AG04450 (cell line): ENCODE measurements at places on chromosomes 11 and 22.

DNA sequence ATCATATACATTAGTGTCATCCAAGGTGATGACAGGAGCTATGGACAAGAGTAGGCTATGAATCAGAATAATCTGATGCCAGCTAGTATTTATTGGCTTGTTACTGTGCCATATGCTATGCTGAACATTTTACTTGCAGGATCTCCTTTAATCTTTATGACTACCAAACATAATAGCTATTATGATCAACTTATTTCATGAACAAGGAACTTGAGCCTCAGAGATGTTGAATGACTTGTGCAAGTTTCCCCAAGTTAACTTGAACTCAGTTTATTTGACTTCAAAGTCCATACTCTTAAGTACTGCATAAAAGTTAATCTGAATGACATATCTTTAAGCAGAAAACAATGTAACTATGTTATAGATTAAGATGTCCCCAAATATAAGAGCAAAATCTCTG is 178.8 kb upstream of the ARHGAP20 start:
- no peak for DNase-seq

- DNase-seq: no peak
Measured at GRCh38 chr11:65486570-65487466, 12.0 kb upstream of the MALAT1 start.

DNA sequence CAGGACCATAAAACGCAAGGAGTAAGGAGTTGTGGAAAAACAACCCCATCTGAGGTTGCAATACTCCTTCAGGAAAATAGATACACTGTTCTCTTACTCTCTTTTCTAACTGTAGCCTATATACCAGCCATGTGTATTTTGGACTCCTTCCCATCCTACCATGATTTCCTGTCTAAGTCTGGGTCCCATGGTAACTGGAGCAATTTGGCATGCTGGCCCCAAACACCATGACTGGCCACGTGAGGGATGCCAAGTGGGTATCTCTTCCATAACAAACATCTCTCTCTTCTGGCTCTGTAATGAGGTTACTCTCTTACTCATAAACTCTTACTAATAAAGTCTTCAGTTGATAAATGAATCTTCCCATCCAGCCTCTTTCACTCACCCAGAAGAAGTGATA is 26.5 kb downstream of the ABTB2 start:
- DNase-seq: no peak

DNA sequence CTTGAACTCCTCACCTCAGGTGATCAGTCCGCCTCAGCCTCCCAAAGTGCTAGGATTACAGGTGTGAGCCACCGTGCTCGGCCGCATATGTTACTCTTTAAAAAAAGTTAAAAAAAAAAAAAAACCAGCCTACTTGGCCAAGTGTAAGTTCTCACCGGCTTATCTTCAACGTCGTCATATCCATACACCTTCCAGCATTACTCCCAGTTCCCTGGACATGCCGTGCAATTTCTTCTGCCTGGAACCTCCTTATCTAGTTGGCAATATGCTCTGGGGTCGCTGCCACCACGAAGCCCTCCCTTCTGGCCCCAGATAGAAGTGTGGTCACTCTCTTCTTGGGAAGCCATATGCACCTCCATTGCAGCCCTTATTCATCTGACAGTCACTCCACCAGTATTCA is 36.3 kb upstream of the CBX7 start:
- DNase-seq: no peak

GRCh38 chr11:76190376-76190775 is 15.9 kb downstream of the WNT11 start:
- DNase-seq: no peak

- DNase-seq: no peak
Measured at GRCh38 chr11:66561178-66561974, 7.0 kb downstream of the CTSF start.

- no peak for DNase-seq
Measured at GRCh38 chr22:46108564-46109473, 41.5 kb upstream of the PPARA start.

- DNase-seq: peak; percentile 90
Measured at GRCh38 chr11:9765320-9766101, 101.6 kb downstream of the SWAP70 start.

DNA sequence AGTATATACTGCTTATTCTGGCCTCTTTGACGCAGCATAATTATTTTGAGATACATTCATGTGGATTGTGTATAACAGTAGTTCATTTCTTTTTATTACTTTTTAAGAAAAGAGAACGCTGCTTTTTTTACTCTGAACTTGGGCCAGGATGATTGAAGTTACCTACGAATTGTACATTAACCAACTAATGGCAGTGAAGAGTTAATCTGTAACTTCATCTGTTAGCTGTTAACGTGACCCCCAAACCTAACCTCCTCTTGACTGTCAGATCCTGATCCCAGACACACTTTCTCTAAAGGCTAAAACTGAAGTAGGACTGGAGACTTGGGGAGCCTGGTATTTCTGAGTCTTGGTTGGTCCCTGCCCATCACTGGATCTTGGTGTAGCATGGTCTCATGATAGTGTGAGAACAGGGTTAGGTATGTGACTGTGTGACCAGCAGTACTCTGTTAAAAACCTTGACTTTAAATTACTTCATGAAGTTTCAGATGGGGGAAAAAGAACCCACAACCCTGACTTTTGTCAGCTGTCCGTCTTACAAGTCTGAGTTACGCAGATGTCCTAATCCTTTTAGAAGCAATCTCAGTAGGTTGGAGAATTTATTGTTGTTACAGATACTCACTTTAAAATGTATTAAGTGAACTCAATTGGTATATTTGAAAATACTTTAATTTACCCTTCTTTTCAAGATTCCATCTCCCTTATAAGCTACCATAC is 39.4 kb downstream of the C22orf31 start:
- DNase-seq: no peak

- DNase-seq: no peak
Measured at GRCh38 chr11:76302996-76303395, 77.9 kb downstream of the THAP12 start.

- DNase-seq: no peak
Measured at GRCh38 chr22:48428631-48429371, 1398.9 kb downstream of the BRD1 start.

- no peak for DNase-seq
Measured at GRCh38 chr11:69540118-69541000, 58.9 kb downstream of the LINC01488 start.

DNA sequence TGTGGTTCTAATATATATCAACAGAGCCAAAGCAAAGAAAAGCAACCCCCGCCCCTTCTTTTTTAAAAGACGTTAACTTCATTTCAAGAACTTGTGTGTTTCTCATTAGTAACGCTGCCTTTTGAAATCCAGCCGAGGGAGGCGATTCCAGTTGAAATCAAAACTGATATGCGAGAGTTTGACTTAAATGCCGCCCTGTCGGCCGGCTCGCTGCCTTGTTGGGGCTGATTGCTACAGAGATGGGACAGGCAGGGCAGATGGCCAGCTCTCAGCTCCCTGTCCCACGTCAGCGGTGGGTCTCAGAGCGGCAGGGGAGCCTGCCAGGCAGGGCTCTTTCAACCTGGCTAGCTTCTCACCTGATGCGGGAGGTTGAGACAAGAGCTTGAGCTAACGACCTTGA is 51.9 kb upstream of the ALX4 start:
- DNase-seq: no peak

DNA sequence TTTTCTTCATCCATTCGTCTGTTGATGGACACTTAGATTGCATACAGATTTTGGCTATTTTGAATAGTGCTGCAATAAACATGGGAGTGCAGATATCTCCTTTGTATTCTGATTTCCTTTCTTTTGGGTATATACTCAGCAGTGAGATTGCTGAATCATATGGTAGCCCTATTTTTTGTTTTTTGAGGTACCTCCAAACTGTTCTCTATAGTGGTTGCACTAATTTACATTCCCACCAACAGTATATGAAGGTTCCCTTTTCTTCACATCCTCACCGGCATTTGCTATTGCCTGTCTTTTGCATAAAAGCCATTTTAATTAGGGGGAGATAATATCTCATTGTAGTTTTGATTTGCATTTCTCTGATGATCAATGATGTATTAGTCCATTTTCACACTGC is 96.1 kb downstream of the PRR5L start:
- no peak for DNase-seq

DNA sequence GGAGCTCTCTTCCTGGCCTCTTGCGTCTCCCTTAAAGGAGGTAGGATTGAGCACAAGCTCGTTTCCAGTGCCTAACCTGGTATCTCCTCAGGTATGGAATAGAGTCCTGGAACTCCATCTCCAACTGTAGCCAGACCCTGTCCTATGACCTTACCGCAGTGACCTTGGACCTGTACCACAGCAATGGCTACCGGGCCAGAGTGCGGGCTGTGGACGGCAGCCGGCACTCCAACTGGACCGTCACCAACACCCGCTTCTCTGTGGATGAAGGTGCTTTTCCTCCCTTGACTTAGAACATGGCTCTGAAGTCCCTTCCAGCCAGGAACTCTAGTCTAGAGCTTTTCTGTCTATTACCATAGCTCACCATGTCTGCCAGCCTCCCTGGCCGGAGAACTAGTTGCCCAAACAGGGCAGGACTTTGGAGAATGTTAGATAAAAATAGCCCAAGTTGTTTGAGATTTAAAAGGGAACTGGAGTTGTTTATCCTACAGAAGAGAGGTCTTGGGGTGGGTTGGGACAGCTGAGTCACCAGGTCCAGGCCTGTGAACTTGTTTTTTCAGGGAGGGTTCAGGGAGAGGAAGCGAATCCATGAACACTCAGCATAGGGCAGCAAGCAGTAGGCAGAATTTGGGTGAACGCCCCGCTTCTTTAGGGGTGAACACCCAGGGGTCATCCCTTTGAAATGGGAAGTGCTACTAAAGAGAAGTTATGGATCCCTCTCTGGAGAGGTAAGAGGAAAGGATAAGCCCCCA is 3.3 kb downstream of the IL10RA start:
- no peak for DNase-seq

DNA sequence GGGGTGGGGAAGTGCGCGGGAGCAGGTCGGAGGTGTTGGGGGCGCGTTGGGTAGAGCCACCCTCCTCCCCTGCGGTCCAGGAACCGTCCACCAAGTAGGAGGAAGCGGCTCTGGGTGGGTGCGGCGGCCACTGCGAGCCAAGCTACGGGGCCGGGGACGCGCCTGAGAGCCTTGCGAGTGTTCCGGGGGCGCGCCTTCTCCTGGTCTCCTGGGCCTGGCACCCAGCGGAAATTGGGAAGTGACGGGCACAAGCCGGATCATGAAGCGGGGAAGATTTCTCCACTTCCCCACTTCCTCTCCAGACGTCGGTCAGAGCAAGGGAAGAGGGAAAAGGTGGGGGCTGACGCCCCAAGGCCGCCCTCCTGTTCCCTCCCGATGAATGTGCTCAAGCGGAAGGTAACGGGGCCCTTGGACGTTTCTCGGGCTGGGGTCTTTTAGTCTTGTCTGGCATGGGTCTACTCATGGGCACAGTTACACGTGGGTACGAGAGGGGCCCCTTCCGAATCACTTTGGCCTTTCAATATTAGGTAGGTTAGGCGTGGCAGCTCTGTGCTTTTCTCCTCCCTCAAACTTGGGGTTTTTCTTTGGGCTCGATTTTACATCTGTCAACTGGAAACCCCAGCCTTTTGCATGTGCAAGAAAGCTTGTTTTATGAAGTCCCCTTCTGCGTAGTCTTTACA is 865 bp downstream of the RBM14 start:
- no peak for DNase-seq

DNA sequence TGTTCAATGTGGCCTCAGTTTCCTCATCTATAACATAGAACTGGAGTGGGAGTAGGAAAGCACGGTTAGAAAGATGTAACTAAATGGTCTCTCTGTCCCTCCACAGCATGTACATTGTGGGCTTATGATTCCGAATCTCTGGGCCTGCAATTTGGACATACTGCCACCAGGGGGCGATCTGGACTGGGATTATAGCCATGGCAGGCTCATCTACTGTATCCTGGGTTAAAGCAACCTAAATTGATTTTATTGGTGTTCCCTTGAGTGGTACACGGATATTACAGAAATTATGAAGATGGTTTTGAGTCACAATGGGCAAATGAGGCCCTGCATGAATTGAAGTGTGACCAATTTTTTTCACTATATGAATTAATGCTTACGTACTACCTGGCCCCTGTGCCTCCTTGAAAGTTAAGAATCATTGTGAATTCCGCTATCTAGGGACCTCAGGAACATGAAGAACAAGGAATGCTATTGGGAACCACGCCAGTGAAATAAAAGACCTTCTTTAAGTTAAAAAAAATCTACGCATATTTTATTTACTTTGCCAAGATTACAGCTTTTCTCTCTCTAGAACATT is 32.9 kb downstream of the TST start:
- DNase-seq: no peak

DNA sequence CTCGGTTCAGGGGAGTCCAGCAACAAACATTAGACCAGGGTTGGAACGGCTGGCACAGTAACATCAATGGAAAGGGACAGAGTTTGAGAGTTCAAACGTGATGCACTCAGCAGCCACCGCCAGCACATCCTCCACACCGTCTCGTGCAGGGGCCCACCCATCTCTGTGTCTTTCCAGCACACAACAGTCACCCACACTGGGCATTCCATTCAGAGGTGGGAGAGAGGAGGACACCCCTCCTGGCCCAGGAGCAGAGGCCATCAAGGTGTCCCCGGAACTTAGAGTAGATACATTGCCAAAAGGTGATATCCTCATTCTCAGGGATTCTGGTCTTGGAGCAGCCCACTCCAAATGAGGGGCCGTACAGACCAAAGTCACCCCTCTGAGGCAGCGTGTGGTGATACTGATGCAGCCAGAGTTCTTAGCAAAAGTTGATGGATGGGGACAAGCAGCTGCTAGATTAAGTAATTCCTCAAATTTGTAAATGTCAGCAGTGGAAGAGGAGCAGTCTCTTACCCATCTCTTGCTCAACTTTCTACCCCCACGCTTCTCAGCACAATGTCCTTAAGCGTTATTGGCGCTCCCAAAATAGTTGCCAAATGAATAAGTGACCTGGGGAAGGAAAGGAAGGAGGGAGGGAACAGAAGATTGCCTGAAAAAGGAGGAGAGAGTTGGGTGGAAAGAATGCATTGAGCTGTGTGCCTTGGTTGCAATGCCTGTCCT is 5.5 kb downstream of the SNAP29 start:
- DNase-seq: no peak

GRCh38 chr11:86172894-86173293 is 71.7 kb upstream of the EED start:
- no peak for DNase-seq

DNA sequence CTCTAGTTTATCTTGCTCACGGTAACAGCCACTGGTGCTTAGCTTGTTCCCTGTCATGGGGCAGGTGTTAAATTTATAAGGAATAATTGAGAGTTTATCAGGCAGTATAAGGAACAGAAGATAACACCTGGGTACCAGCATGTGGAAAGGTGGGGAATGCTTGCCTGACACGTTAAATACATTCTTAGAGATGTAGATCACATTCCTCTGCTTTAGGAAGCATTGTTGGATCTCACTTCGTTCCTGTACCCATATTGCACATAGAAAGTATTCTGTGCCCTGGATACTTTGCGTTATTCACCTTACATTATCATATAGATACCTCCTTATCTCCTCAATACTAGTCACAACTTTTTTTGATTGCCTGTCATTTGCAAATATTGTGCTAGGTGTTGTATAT is 114.7 kb downstream of the UVRAG start:
- no peak for DNase-seq
